ENCODE measurements at places on chromosomes 16 and 17.

- no peak for DNase-seq
These were observed 187.5 kb upstream of the SOX9 start for GRCh38 chr17:71933306-71933705.

DNA sequence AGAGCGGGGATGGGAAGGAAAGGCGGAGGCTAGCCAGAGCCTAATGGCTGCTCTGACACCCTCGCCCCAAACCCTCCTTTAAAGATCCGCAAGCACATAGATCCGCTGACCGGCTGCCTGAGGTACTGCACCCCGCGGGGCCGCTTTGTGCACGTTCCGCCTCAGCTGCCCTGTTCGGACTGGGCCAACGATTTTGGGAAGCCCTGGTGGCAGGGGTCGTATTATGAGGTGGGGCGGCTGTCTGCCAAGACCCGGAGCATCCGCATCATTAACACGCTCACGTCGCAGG is 663 bp downstream of the CYB5D1 start:
- no peak for DNase-seq

GRCh38 chr16:48444574-48444973 is 59.4 kb upstream of the SIAH1 start:
- no peak for DNase-seq

DNA sequence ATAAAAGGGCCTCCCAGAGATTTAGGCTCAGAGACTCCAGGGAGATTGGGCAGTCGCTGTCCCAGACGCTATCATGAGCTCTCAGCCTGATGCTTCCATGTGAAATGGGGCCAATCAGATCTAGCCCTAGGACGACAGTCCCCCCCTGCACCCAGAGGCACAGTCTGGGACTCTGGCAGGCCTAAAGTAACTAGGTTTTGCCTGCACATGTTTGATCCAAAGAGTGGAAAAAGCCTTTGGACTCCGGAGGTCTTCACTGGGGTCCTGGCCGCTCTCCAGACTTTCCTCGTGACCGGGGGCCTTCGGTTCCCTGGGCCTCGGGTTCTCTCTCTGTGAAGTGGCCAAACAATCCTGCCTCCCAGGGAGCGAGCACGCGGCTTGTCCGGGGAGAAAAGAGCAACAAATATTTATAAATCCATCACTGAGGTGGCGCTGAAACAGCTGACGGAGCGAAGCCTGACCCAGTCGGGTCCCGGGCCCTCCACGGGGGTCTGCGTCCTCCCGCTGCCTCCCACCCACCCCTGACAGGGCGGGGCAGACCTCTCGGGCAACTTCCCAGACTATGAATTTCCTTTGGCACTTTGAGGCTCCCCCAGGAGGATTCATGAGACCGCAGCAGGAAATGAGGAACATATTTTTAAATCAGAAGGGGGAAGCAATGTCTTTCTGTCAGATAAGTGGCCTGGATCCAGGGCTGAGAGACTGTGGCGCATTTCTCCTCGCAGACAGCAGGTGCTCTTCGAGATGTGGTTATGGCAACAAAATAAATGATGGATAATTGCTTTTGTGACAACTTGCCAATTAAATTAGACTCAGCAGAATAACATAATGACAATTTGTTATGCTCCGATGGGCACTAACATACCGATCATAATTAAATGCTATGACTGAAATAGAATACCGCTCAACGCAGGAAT is 38.9 kb downstream of the MRPS23 start:
- no peak for DNase-seq

GRCh38 chr16:70743791-70744190 is 57.2 kb downstream of the VAC14 start:
- no peak for DNase-seq

GRCh38 chr16:66517586-66518263 is 32.2 kb downstream of the TK2 start:
- DNase-seq, result no peak

- DNase-seq, result no peak
These were observed 3.3 kb downstream of the TBX4 start for GRCh38 chr17:61455324-61456060.

DNA sequence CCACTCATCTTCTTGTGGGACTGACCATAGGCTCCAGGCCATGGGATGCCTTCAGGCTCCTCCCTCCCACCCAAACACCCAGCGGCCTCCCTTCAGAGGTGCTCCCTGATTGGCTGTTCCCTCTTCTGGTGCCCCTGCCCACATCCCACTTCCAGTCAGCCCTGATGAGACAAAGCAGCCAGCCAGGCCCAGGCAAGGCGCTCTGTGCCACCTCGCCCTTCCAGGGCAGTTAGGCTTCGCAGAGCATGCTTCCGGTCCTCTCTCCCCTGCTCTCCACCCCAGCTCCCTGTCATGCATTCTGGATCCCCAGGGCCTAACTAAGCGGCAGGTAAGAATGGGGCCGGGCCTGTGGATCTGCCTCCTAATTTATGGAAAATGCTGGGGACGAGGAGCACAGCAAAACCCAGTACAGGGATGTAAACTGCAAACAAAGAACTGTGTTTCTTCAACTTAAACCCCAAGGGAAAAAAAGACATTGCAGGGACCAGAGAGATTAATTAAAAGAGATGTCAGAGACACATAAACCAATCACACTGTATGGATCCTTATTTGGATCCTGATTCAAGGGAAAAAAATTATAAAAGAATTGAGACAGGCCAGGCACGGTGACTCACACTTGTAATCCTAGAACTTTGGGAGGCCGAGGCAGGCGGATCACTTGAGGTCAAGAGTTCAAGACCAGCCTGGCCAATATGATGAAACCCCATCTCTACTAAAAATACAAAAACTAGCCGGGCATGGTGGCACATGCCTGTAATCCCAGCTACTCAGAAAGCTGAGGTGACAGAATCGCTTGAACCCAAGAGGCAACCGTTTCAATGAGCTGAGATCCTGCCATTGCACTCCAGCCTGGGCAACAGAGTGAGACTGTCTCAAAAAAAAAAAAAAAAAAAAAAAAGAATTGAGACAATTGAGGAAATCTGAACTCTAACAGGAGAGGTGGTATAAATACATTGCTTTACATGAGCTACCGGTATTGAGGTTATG is 26.0 kb downstream of the ZDHHC7 start:
- no peak for DNase-seq

DNA sequence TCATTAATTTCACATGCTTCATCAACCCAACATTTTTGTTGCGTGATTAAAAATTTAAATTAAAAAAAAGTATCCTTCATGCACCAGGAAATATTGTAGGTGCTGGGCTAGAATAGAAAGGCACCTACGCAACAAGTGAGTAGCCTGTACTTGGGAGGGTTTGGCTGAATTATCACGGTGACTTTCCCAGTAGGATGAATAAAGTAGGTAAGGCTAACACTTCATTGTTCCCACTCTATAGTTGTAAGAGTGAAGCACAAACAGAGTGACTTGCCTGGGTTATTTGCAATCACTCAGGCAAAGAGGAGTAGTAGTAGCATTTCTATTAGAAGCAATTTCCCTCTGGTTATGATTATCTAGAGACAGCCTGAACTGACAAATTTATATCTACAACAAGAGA is 62.5 kb downstream of the DNAH3 start:
- DNase-seq, result no peak

DNA sequence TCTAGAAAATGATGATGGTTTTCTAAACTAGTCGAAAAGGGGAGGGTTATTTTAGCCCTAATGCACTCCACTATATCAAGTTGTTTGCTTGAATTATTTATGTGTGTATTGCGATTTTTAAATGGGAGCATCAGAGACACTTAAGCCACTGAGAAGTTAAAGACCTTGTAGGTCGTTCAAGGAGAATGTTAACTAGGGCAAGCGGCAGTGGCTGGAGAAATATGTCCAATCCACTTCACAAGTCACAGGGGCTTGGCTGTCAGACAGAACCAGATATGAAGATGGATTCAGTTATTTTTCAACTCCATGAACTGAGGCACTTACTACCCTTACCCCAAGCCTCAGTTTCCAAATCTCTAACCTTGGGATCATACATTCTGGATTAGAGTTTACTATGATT is 702.0 kb downstream of the CDH11 start:
- DNase-seq, result no peak

DNA sequence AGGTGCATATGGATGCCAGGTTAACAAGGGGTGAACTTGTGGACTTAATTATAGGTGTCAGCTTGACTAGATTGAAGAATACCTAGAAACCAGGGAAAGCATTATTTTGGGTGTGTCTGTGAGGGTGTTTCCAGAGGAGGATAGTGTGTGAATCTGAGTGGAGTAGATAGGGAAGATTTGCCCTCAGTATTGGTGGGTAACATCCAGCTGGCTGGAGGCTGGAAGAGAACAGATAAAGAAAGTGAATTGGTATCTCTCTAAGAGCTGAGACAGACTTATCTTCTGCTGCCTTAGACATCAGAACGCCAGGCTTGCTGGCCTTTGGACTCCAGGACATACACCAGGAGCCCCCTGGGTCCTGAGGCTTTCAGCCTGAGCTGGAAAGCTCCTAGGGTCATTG is 75.2 kb downstream of the CDRT15 start:
- DNase-seq, result no peak

GRCh38 chr17:45396496-45397205 is 36.0 kb downstream of the ARHGAP27 start:
- no peak for DNase-seq

DNA sequence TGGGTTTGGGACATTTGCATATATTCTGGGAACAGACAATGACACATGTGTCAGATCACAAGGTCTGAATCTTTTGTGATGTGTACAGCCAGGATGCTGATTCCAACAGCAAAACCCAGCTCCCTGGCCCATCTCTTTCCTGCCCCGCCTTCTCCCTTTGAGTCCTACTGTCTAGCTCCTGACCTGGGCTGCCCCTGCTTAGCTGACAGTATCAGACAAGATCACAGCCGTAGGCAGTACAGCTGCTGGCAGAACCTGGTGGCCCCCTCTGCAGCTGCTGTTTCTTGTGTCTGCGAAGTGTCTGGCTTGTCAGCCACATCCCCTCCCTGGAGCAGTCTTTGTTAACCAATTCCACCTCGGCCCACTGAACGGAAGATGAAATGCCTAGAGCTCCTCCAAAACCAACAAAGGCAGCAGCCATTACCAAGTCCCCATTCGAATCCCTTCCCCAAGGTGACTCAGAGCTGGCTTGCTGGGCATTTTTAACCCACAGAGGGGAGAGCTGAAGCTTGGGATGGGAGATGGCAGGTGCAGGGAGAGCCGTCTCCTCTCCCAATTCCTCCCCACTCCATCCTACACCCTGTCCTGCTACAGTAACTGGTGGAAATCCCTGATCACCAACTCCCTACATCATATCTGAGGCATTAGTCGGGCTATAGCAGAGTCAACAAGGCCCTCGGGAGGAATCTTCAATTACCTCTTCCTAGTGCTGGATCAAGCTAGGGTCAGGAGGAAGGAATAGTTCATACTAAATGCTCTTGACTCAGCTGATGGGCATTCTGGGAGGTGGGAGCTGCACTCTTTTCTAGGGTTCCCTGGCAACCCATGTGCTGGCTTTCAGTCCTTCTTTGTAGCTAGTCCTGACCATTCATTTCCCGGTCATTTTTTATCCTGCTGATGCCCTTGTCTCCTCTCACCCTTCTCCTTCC is 5.8 kb downstream of the PIPOX start:
- DNase-seq, result no peak

GRCh38 chr17:883586-883962 is 96.0 kb downstream of the NXN start:
- DNase-seq, result no peak

DNA sequence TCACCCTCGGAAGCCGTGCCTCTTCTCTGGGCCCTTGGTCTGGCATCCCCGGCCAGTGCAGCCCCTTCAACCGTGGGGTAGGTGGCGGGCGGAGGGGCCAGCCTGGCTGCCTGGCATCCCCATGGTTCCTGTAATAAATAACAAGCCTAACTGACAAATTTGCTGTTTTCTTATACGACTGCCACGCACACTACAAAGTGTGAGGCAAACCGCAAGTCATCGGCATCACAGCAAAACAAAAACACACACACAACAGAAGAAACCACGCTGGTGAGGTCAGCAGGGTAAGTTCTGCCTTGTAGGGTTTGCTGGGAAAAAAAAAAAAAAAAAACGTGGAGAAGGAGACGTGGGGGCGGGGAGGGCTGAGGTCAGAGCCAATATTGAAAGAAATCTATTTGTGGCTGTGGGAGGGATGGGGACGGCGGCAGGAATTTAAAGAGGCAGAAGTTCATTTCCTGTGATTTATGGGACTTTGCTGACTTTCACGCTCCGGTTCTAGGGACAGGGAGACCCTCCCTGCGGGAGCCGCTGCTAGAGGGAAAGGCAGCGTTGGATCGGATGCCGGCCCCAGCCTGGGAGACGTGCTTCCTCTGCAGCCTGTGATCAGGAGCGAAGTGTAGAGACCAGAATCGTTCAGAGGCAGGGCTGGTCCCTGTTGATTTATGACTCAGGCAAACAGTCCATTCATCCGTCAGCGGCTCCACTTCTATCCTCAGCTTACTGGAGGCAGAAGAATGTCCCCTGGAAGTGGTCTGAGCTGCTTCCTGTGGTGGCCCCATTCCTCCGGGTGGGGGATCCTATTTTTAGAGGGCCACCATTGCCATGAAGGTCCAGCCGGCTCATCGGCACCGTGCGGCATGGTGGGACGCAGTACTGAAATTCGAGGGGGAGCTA is 162.8 kb downstream of the FOXL1 start:
- no peak for DNase-seq

GRCh38 chr17:7178973-7179316 is 225 bp downstream of the ASGR1 start:
- no peak for DNase-seq

- DNase-seq, result no peak
These were observed 4.6 kb downstream of the ACE start for GRCh38 chr17:63481488-63481870.
